ENCODE measurements at places on chromosomes 6 and 20. TPM values are rescaled to one million over a fixed set of nuclear protein-coding genes. Genes with fewer than 3 reads are reported as not detected.
A peak's percentile ranks its signal among the peaks of the same experiment; 100 is the strongest.

- peak; percentile 74 for DNase-seq
Observed at GRCh38 chr6:21587961-21588480, 5.5 kb upstream of the SOX4 start.

DNA sequence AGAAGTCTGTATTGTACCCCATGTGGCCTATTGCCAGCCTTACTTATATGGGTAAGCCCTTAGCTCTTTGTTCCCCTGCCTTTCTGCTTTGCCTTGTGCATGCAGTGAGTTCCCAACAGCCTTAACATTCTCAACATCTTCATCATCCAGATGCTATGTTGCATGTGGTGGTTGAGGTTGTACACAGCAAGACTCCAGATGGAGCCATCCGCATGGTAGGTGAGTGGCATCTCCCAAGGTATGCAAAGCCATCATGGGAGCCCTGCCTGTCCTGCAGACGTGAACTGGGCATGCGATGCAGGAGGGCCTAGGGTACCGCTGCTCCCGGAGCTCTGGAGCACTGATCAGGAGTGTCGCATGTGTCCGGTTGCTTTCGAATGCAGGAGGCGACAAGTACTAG lies 16.1 kb downstream of the CEP43 start:
- DNase-seq, result no peak

The GPR6 gene
- not detected for polyA plus RNA-seq

The KIF6 gene
- 0.14 TPM for polyA plus RNA-seq

DNA sequence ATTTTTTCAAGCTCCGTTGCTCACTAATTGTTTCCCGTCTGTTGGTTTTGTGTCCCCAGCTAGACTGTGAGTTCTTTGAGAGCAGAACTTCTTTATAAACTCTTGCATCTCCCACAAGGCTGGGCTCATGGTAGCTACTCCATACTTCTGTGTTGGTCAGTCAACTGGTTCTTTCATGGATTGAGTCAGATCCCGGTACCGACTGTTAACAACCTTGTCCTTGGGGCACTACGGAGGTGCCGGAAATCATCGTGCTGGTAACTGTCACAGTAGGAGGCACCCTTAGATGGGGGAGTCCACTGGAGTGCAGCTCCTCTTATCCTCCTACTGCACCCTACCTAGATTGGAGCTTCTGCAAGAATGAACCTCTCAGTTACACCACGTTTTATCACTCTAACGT lies 8.6 kb upstream of the STX16 start:
- no peak for DNase-seq

DNA sequence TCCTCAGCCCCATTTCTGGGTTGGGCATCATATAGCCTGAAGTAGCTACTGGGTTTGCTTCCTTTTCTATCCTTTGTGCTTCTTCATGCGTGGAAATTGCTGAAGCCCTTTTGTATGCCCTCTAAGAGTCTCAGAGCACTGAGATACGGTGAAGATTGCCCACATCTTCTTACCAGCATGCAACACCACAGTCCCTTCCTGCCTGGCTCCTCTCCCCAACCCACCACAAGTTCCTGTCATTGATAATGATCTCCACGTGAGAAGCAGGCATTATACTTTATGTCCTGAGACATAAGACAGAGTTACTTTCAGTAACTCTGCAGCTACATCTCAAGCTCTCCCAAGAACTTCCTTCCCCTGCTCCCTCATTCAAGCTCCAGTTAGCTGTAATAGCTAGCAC lies 15.8 kb upstream of the PLCB4 start:
- no peak for DNase-seq

GRCh38 chr6:75213112-75213511 lies 7.3 kb upstream of the COL12A1 start:
- DNase-seq, result no peak

The MAK gene
- polyA plus RNA-seq, result 0.06 TPM

The CPXM1 gene
- 19.4 TPM for polyA plus RNA-seq

DNA sequence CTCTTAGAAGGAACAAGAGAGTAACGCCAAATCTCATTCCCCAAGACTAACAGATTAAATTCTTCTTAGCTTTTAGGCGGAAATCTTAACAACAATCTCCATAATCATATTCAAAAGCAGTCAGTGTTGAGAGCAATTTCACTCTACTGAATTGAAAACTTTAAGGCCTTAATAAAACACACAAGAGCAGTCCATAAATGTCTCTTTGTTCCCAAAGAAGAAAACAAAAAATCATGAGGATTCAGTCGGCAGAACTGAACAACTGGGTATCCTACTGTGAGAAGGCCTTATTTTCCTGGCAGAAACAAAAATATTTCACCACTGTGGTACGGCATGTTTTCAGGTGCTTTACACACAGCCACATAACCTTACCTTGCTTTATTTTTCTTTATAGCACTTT lies 14.4 kb downstream of the ABHD12 start:
- DNase-seq, result no peak

GRCh38 chr6:99894815-99895214 lies 99.2 kb downstream of the MCHR2 start:
- no peak for DNase-seq

- DNase-seq, result no peak
Observed at GRCh38 chr6:126747728-126748540, 370.5 kb upstream of the RSPO3 start.

DNA sequence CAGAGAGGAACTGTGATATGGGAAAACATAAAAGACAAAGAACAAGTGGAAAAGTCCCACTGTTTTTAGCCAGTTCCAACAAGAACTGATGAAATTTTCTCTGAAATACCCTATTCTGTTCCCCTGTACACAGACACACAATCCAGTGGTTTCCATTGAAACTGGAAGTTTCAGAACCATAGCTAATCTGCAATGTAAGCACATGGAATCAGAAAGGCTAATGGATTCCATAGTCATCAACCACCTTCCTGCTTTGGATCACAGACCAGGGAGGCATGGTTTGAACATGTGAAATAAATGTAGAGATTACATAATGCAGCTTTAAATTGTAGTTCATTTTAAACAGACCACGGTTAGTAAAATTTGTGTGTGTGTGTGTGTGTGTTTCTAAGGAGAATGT lies 242.1 kb downstream of the GJA1 start:
- no peak for DNase-seq

The MDFI gene
- polyA plus RNA-seq, result 20.6 TPM

The KIAA0408 gene
- 14.9 TPM for polyA plus RNA-seq

The HLA-DPB1 gene
- 74.7 TPM for polyA plus RNA-seq

GRCh38 chr6:56513631-56514030 lies 129.1 kb downstream of the DST start:
- DNase-seq, result no peak

GRCh38 chr20:709991-710779 lies 34.6 kb upstream of the SCRT2 start:
- DNase-seq, result no peak

The ZFP57 gene
- polyA plus RNA-seq, result not detected

GRCh38 chr20:61761453-61762166 lies 304.1 kb downstream of the TAF4 start:
- no peak for DNase-seq

The RAB44 gene
- 0.68 TPM for polyA plus RNA-seq

GRCh38 chr20:60816901-60817300 lies 435.2 kb upstream of the CDH4 start:
- DNase-seq, result no peak

- DNase-seq, result no peak
Observed at GRCh38 chr6:16168121-16168520, 39.2 kb downstream of the MYLIP start.

DNA sequence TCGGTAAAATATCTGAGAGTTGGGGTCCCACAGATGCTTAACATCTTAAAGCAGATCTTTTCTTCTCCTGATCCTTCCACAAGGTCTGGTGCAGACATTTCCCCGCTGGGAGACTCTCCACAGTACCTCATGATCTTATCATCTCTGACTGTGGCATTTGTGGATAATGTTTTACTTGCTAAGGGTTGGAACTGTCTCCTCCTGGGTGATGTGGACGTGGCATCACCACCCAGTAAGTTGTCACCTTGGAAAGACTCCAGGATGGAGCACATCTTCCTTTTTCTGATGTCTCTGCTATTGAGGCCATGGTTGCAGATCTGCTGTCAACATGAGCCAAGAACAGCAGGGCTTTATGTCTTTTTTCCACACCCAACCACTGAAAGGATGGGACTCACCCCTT lies 42.0 kb upstream of the FANCE start:
- no peak for DNase-seq

Measured in urinary bladder (tissue), 4 donors.